ENCODE measurements at places on chromosomes 11 and 22.

- no peak for DNase-seq
Observed at GRCh38 chr22:42412744-42413333, 19.4 kb downstream of the NFAM1 start.

DNA sequence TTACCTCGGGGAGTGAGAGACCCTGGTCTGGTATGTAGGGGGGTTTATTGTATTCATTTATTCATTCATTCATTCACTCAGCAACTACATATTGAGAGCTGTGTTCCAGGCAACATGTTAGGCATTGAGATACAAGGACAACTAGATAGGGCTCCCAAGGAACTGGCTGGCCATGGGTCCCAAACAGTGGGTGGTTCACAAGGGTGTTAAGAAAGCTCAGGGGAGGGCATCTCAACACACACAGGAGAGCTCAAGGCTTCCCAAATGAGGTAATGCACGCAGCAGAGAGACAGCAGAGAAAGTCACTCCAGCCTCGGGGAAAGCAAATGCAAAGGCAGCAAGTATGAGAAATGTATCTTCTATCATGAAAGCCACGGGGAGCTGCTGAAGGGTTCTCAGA, 51.8 kb downstream of the BTG4 start:
- DNase-seq, result no peak

DNA sequence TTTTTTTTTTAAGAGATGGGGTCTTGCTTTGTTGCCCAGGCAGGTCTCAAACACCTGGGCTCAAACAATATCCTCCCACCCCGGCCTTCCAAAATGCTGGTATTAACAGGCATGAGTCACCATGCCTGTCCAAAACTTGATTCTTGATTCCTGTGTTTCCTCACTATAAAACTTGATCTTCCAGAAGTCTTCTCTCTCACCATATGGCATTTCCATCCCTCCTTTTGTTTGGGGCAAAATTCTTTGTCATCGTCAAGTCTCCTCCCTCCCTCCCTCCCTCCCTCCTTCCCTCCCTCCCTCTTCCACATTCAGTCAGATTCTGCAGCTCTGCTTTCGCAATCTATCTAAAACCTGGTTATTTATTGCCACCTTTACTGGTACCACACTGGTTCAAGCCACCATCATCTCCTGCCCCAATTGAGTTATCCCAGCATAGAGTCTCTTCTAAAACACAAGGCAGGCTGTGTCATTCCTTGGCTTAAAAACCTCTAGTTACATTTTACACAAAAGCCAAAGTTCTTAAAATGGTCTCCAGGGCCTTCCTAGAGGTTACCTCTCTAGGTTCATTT, 65.0 kb upstream of the HORMAD2 start:
- DNase-seq, result no peak

- no peak for DNase-seq
Observed at GRCh38 chr11:111937844-111938243, 701 bp downstream of the DIXDC1 start.

DNA sequence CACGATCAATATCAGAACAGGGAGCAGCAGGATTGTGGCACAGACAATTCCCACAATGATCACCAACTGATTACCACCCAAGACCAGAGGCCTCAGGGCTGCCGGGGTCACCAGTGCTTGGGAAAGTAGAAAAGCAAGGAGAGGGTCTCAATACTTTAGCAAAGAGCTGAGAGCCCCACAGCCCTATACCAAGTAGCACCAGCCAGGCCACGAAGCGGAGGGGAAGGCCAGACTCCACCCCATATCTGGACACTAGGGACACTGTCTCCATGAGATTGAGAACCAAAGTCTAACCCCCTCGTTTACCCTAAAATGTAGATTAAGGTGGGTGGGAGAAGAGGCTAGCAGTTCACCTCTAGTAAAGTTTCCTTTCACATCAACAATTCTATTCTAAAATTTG, 24.1 kb upstream of the SCN2B start:
- no peak for DNase-seq

DNA sequence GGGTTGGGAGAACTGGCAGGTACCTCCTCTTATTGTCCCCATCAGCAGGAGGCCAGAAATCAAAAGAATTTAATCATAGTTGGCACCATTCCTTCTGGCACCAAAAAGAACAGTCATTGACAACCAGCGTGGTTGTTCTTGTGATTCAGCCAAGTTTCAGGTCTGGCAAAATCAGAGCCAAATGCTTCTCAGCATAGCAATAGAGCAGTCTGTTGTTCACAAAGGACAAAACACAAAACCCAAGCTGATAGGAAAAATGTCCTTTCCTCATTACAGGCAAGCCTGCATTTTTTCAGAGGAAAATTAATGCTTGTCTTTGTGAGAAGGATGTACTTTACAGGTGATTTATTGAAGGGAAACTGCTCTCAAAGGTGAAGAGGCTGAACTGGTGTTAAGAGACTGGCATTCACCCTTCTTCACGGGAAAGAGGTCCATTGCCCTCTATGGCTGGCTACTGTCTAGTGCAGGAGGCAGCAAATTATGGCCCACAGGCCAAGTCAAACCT, 241.8 kb upstream of the ARHGAP42 start:
- DNase-seq, result no peak

- no peak for DNase-seq
Observed at GRCh38 chr22:39522567-39523300, 2.4 kb downstream of the ATF4 start.

DNA sequence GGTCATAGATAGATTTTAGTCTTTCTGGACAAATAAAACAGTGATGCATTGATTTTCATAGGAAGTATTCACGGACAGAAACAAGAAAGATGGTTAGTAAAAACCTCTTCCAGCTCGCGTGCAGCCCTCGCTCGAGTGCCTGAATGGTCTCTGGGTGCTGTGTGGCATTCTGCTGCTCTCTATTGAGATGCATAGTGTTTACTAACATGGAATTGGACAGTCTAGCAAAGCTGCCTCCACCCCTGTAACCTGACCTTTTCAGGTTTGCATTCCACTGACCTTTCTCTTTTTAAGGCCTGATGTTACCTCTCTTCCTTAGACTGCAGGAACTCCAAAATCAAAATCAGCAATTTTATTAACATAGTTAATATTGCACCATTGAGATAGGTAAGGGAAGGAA, 643.4 kb downstream of the JRKL start:
- DNase-seq, result no peak

DNA sequence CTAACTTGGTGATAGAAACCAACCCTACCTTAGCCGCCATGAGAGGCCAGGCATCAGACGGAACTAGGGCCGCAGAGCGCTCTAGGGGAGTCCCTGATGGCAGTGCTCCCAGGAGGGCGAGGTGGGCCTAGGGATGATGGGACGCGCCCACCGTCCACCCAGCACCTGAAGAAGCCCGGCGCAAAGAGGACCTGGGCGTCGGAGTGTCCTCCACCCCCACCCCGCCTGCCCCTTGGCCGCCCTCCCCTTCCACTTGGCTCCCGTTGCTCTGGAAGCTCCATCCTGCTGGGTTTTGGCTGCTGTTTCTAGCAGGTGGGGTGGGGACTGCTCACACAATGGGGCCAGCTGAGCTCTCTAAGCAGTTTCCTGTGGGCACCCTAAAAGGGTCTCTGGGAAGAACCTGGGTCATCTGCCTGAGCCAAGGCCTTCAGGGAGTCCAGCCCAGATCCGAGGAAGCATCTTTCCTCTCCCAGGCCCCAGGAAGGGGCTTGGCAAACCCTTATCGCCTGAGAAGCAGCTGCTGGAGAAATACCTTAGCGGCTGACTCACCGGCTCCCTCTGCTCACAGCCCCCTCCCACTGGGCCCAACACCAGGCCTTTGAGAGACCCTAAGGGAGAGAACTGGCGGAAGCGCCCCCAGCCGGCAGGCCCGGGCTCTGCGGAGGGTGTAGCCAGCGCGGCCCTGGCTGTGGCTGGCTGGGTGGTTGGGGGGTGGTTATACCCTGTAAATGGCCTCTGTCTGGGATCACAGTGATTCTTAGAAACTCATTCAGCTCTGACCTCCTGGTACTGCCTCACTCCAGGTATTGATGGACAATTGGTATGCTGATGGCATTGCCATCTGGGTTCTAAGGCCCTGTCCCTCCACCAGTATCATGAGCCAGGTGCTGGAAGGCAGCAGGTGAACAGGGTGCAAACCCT, 19.3 kb downstream of the CREB3L1 start:
- DNase-seq, result no peak

- DNase-seq, result no peak
Observed at GRCh38 chr11:134150195-134150903, 73.4 kb downstream of the NCAPD3 start.

- DNase-seq, result no peak
Observed at GRCh38 chr11:7020183-7020917, at the start of the genes NLRP14 and ZNF214. Gene NLRP14 (plus strand): TSS chr11:7020479. CDS start chr11:7038587, 18,108 bp downstream. Gene ZNF214 (minus strand): TSS chr11:7020346. CDS start chr11:7002835, 17,511 bp downstream.

DNA sequence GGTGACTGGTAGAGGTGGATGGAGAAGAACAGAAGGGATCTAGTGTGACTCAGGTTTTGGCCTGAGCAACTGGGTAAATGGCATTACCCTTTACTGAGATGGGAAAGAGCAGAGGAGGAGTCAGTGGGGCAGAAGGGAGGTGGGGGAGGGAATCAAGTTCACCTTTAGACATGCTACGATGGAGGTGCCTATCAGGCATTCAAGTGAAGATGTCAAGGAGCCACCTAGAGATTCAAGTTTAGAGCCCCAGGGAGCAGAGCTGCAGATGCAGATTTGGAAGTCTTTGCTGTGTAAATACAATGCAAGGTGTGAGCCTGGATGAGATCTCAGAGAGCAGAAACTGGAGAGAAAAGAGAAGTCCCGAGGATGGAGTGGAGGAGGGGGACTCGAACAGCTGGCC, 979 bp upstream of the MOGAT2 start:
- DNase-seq, result no peak

DNA sequence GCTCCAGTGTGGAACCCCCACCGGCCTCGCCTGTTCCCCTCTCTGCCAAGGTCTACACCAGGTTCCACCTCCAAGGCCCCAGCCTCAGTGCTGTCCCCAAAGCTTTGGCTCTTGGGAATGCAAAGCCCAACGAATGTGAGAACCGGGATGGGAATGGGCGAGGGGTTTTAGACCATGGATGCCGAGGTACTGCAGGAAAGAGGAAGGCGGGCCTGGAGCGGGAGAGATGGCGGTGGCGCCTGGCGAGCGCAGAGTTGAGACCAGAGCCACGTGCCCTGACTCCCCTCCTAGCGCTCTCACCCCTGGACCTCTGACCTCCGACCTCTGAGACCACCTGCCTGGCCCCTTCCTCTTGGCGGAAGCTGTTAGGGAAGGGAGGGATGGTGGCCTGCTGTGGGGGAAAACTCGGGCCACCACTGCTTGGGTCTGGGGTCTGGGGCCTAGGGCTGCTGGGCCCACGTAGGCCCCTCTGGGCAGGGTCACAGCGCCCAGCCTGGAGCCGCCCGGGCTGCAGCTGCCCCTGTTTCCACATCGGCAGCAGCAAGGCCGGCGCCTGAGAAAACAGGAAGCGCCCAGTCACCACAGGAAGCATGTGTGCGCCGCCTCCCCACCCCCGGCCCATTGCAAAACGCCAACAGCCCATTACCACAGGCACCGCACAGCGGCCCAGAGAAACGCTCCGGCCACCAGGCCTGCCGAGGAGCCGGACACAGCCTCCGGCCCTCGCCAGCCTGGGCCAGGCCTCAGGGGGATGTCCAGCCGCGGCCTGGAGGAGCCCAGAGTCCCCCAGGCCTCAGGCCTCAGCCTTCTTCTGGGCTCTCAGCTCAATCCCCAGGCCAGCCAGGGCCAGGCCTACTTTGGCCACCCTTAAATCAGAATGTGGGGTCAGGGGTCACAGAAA, 13.8 kb upstream of the SLC39A13 start:
- peak; percentile 44 for DNase-seq

- no peak for DNase-seq
Observed at GRCh38 chr22:23828800-23829680, 9.8 kb downstream of the DERL3 start.

- DNase-seq, result no peak
Observed at GRCh38 chr22:40853961-40854360, 2.5 kb downstream of the ST13 start.

- DNase-seq, result no peak
Observed at GRCh38 chr22:19734163-19734562, 10.8 kb downstream of the GP1BB start.

GRCh38 chr11:64180891-64181290, 5.1 kb upstream of the STIP1 start:
- no peak for DNase-seq

DNA sequence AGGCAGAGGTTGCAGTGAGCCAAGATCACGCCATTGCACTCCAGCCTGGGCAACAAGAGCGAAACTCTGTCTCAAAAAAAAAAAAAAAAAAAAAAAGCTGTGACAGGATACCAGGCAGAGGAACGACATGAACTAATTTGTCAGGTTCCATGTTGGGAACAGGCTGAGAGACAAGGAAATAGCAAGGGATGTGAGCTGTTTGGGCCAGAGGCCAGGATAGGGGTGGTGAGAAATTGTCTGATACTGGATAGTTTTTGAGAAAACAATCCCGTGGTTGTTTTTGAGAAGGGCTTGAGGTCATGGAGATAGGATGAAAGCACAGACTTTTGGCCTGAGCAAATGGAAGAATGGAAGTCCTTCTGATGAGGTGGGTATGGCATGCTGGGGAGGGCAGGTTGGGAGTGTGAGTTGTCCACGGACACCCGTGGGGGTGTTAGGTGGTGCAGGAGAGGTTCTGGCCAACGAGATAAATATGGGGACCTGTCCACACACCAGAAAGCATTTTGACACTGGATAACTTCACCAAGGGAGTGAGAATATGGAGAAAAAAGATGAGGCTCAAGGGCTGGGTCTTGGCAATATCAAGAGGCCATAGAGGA, 13.7 kb downstream of the PIWIL3 start:
- no peak for DNase-seq

DNA sequence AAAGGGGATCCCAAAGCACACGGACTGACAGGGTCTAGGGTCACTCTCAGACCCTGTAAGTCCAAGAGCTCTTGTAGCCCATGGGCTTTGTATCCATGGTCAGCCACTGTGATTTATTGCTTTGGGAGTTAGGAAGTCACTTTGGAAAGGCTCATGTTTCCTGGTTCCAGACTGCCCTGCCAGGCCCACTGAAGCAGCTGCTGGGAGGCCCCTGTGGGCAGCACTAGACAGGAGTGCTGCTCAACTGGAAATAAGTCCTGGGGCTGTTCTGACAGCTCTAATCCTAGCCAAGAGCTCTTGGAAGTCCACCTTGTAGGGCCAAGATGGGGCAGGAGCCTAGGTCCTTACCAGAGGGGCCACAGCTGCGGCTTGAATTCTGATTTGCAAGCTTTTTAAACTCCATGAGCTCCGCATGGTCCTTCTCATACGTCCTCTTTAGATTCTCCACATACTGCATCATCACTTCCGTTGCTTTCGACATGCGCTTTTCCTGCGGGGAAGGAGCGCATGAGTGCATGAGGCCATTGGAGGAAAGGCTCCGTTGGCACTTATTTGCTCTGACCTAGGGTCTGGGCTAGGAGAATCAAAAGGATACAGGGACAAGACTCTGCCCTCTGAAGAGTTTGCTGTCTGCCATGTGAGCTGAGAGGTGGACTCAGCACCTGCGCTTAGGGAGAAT, 32.2 kb upstream of the LYVE1 start:
- DNase-seq, result no peak

- no peak for DNase-seq
Observed at GRCh38 chr11:115623021-115623451, 118.8 kb upstream of the CADM1 start.

GRCh38 chr22:36764641-36765040, 11.3 kb downstream of the IFT27 start:
- DNase-seq, result no peak

- DNase-seq, result no peak
Observed at GRCh38 chr11:62556875-62557631, 10.4 kb upstream of the AHNAK start.

- DNase-seq, result no peak
Observed at GRCh38 chr11:92057849-92058442, 166.7 kb upstream of the FAT3 start.

GRCh38 chr11:85946221-85946620, 91.0 kb downstream of the CCDC83 start:
- DNase-seq, result no peak
